Right cardiac atrium (tissue), 5 donors: ENCODE measurements at places on chromosomes 4 and X.
A peak's percentile ranks its signal among the peaks of the same experiment; 100 is the strongest.

DNA sequence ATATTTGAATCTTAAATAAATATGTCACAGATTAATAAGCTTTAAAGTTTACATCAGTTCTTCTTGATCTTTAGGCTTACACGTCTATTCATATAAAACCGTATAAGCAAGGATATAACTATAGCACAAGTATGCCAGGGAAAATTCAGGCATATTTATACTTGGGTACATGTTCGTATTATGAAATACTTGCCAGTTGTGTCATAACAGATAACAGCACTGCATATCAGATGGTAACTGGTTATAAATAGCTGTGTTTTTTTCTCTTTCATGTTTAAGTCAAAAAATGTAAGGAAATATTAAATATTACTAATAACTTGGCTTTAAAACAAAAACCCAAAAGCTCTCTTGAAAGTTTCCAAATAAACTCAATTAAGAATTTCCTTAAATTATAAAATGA lies 17.5 kb downstream of the BRWD3 start:
- DNase-seq: no peak

DNA sequence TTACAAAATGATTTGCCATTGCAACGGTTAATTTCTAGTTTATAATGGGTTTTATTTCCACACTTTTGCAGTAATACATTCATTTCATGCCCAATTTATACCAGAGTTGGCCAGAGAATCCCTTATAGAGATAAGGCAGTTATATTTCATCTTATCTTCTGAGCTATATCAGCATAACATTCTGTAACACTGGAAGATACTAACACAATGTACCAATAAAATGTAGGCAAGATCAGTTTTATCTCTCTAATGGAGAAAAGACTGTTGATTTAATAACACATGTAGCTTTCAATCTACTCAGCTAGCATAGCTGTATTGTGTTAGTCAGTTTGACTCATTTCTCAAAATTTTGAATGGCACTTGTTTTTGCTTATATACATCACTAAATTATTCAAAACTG lies 738.6 kb downstream of the TRAM1L1 start:
- no peak for DNase-seq

DNA sequence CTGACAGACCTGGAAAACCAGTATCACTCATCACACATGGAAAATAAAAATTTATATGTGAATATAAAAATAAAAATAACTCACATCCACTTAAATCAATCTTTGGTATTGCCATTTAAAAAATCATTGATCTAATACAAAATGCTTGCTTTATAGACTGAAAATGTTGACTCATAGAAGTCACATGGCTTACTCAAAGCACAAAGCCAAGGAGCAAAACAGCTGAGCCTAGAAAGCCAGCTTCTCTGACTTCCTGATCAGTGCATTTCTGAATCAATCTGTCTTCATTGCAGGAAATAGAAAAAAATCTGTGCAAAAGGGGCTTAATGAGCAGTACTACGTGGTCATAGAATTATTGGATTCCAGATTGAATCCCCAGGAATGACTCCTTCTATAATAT lies 176.9 kb upstream of the HS3ST1 start:
- no peak for DNase-seq

GRCh38 chr4:42048394-42048793 lies 58.1 kb downstream of the SLC30A9 start:
- no peak for DNase-seq

- DNase-seq: no peak
Observed at GRCh38 chr4:76539979-76540378, 105.0 kb downstream of the SHROOM3 start.

- no peak for DNase-seq
Observed at GRCh38 chrX:136159611-136160025, 12.3 kb downstream of the FHL1 start.

DNA sequence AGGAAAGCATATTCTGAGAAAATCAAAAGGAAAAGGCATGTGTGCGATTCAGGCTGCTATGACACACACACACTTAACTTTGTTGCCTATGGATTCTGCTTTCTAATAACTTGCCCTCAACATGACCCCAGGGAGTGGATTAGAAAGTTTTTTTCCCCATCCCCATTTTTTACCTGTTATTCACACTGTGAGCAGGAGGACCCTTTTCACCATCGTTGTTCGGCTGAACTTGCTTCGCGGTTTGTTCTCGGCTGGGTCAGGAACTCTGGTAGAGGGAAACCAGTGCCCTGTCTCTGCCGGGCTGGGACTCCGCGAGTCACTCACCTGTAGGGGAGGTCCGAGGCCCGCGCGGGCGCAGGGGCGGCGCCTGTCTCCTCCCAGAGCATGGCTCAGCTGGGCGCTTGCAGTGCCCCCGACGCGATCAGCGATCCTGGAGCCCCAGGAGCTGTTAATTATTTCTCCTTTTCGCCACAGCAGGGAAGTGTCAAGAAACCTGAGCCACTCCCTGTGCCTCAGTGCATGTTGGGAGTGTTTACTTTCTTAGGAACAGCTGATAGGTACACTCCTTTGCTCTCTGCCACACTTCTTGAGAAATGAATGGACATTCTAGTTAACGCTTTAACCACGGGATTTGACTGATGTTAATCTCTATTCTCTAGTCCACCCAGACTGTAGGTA lies at the start of gene RASSF6:
Gene RASSF6 (minus strand): TSS at position 322 of the 678 bp plus-strand sequence. CDS start 8,641 bp downstream, outside the sequence.
- DNase-seq: peak; percentile 33

GRCh38 chr4:185096032-185096653 lies 46.9 kb upstream of the SLC25A4 start:
- no peak for DNase-seq

DNA sequence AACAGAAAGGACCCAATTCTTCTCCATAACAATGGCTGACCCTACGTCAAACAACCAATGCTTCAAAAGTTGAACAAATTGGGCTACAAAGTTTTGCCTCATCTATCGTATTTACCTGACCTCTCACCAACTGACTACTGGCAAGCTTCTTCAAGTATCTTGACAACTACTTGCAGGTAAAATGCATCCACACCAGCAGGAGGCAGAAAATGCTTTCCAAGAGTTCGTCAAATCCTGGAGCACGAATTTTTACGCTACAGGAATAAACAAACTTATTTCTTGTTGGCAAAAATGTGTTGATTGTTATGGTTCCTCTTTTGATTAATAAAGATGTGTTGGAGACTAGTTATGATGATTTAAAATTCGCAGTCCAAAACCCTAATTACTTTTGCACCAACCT lies 6.7 kb upstream of the GAB1 start:
- no peak for DNase-seq

- DNase-seq: no peak
Observed at GRCh38 chr4:99062120-99062519, 26.5 kb downstream of the ADH5 start.

- no peak for DNase-seq
Observed at GRCh38 chr4:117893207-117893606, 141.1 kb upstream of the NDST3 start.

DNA sequence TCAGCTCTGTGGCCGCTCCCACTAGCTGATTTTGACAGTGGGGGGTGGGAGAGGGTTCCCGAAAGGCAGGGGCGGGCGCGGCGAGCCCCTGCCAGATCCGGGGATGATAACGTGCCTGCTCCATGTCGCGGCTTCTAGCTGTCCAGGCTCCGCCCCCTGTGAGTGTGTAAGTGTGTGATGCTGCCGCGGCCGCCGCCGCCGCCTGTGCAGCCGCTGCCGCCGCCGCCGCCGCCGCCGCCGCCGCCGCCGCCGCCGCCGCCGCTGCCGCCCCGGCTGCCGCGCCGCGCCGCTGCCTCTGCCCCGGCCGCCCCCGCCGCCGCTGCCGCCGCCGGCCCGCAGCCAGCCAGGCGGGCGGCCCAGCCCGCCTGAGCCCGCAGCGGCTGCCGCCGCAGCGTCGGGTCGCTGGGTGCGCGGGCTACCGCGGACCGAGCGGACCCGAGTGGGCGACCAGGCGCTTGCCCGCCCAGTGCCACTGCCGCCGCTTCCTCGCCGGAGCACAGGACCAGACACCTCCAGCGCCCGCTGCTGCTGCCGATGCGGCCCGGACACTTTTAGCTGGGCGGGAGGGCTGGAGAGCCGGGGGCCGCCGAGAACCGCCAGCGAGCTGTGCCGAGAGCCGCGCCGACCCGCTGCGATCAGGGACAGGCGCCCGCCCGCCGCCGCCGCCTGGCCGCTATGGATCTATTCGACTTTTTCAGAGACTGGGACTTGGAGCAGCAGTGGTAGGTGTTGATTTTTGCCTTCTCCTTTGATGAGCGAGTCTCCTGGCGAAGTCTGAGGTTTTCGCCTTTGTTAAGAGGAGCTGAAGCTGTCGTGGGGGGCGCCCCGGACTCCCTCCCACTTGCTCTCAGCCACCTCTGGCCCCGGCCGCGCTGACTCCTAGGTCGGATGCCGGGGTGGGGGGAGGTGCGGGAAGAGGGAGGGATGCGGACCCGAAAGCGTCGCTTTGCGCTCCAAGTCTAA lies at the start of gene AFF2:
Gene AFF2 (plus strand): TSS at position 195 of the 963 bp plus-strand sequence. CDS start 481 bp downstream, at position 676.
- peak; percentile 64 for DNase-seq

GRCh38 chrX:71533851-71534561 lies 1.1 kb downstream of the OGT start:
- DNase-seq: peak; percentile 73

GRCh38 chrX:56661193-56661592 lies 67.8 kb upstream of the NBDY start:
- DNase-seq: no peak

DNA sequence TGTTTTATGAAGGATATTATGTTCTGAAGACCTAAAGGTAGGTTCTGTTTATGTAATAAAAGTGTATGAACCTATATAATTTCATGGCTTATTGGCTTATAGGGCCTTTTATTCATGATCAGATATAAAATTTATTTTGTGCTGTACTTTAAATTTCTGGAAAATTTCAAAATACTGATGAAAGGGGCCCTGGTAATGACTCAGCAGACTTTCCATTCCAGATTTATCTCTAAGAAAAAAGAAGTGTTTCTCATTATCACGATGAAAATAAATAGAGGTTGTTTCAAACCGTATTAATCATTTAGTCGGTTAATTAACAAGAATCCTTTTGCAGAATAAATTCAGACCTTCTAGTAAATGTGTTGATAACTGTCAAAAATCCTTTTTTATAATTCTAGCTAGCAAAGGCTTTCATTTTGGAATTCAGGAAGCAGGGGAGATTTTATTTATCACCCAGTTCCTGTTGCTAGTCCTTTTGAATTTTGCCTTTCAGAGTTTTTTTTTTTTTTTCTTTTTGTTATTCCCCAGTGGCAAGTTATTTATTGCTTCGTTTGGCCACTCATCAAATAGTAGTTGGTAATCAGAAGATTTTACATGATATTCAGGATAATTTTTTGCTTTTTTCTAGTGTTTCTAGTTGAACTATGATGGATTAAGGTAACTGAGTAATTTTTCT lies 5.4 kb upstream of the TAPT1 start:
- no peak for DNase-seq

- DNase-seq: no peak
Observed at GRCh38 chrX:43703211-43703791, 47.2 kb downstream of the MAOA start.

DNA sequence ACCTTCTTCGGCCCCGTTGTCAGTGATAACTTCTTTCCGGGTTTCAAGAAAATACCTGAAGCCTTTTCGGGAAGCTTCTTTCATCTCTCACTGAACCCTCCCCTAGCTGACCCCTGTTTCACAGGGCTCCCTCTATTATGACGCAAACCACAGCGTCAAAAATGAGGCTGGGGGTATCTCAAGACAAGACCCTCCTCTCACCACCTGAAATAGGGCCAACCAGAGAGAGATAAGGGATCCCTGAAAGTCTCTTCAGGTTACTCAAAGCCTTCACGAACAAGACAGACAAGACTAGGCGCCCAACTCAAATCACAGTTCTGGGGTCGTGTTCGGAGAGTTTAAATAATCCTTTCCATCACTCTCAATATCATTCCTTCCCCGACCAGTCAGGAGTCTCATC lies 1.2 kb downstream of the PHF8 start:
- no peak for DNase-seq

DNA sequence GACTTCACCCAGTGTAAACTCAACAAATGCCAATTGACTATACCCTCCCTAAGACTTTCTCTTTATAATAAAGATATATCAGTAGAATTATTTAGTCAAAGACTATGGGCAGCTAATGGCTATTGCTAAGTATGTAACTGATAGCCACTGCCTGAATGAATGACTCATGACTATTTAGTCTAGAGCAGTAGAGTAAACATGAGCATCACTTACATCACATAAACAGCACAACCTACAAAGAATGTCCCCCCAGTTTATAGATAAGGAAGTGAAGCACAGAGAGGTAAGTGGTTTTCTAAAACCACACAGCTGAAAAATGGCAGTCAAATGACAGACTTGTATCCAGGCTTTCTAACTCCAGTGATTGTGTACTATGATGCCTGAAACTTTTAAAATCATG lies 507.0 kb downstream of the PPARGC1A start:
- no peak for DNase-seq

DNA sequence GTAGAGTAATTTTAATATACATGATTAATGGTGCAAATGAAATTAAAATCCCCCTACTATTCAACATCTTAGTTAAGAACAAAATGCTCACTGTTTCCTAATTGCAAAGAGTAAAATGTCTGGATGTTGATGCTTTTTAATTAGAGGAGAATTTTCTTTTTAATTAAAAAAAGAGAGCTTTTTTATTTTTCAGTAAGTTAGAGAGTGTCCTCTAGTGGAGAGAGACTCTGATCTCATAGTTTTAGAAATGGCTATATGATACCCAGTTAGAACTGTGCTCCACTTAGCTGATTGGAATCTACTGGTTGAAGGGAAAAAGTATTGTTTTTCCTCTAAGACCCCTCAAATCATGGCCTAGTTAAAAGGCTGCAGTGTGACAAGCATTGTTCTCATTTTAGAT lies 312.0 kb upstream of the MAGEB2 start:
- no peak for DNase-seq

GRCh38 chrX:20265221-20265725 lies 1.4 kb downstream of the RPS6KA3 start:
- peak; percentile 76 for DNase-seq

- no peak for DNase-seq
Observed at GRCh38 chrX:40165861-40166260, 68.1 kb upstream of the BCOR start.

DNA sequence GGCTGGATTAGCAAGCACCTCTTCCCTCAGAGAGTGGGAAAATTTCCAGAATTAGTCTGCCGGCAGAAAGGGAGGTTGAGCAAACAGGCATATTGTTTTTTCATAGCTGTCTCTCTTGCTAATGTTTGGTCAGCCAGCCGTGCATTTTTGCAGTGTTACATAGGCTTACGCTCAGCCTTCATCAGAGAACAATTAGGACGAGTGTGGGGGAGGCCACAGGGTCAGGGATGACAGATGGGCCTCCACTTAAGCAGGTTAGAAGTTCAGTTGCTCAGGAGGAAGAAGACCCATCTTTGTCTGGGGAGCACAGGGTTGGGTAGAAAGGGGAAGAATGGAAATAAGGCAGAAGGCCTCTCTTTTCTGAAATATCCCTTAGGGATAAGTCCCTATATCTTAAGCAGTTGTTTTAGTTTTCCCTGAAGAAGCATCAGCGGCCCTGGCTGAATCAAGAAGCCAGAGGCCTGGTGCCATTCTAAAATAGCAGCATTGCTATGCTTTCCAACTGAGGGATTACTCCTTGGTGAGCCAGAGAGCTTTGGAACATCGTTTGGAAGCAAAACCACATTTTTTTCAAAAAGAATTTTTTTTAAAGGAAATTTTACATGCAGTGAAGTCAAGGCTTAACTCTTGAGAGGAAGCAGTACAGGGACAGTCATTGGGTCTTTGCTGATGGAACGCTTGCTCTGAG lies 118.8 kb downstream of the SMIM20 start:
- DNase-seq: no peak

- no peak for DNase-seq
Observed at GRCh38 chr4:183106839-183107238, 7.8 kb downstream of the WWC2 start.
